Uterus (tissue), 4 donors: ENCODE measurements at places on chromosomes 11 and 22. TPM values are rescaled to one million over a fixed set of nuclear protein-coding genes. Genes with fewer than 3 reads are reported as not detected.

- DNase-seq: no peak
These were observed 338.9 kb upstream of the ANO3 start for GRCh38 chr11:25993016-25993415.

The MAJIN gene
- total RNA-seq: not detected

The SDHAF2 gene
- 26.7 TPM for total RNA-seq

The PANX3 gene
- not detected for total RNA-seq

- no peak for DNase-seq
These were observed 11.4 kb downstream of the OR10D3 start for GRCh38 chr11:124194293-124195188.

DNA sequence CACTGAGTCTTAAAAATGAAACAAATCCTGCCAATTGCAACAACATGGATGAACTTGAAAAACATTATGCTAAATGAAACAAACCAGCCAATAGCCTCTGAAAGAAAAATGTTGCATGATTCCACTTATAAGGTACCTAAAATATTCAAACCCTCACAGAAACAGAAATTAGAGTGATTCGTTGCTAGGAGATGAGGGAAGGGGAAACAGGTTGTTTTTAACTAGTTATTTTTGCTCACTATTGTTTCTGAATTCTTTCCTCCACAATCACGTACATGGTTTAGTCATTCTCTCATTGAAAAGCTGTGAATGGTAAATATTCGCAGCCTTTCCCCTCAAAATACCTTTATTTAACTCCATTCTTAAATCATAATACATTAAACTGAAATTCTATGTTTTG, 14.0 kb upstream of the TYR start:
- DNase-seq: no peak

The SPDYC gene
- total RNA-seq: not detected

- no peak for DNase-seq
These were observed 216.9 kb downstream of the CTTN start for GRCh38 chr11:70615036-70615875.

DNA sequence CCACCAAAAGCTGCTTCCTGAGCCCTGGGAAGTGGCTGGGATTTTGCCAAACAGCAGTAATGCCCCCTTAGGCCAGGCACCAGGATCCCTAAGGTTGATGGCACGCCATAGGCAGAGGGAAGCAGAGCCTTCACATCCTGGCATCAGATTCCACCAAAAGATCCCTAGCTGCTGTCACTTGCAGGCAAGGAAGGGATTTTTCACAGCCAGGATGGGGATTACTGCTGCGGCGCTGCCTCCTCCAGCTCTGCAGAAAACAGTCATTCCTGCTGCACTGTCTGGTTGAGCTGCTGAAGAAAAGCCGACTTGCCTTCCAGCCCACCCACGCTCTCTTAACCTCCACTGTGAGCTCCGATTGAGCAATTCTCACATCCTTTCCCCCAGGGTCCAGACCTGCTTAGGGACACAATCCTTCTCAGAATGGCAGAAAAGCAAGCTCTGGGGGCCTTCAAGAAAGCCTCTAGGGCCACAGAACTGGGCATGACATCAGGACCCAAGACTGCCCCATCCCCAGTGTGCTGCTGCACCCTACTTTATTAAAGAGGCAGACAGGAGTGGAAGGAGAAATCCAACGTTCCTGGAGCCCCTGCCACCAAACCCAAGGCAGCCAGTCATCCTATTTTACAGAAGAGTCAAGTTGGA, 19.9 kb downstream of the SYN3 start:
- DNase-seq: no peak

GRCh38 chr22:27880778-27881394, 38.2 kb downstream of the PITPNB start:
- DNase-seq: peak; percentile 72

The CNTF gene
- total RNA-seq: 1.2 TPM

DNA sequence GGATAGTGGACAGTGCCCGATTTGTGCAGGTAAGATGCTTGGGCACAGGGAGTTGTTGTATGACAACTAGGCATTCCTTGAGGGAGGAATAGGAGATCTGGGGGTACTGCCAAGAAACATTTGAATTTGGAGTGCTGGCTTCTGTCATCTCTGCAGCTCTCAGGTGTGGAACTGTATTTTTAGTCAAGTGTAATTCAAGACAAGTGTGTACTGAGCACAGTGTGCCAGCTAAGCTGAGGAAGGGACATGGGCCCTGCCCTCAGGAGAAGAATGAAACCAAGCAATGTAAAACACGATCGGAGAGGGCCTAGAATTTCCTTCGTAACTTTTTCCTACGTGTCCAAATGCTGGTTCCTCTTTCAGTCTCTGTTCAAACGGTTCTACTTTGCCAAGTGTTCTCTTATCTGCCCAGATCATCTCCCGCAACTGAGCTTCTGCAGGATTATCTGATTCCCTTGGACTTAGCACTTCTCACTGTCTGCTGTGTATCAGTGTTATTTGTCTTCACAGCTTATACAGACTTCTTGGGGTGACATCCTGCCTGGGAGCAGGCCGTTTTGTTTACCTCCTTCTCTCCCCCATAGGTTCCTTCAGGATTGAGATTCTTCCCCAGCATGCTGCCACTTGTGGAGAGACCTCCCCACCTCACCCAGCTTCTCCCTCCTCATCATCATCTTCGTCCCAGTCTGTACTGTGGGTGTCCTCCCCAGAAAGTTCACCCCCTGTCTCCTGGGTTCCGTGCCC, 27.6 kb downstream of the ART5 start:
- DNase-seq: no peak

DNA sequence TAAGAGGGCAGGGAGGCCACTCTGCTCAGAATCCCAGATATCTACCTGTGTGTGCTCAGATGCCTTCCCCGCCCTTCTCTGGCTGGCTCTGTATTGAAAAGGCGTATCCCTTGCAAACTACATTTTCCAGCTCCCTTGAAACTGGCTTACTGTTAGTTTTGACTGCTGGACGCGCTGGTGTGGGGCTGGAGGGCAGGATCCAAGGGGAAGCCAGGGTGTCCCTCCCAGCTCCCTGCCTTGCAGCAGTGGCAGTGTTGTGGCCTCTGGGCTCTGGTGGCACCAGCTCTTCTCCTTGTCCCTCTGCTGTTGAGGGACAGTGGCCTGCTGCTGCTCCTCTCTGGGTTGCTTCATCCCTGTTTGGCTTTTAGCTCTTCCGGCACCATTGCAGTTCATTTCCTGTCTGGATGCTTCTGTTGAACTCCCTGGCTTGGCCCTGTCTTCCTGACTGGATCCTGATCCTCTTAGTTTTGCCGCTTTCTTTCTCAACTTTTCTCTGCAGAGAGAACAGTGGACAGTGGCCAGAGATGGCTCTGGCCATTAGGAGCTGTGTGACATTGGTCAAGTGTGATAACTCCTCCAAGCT, 107.1 kb upstream of the PARVA start:
- DNase-seq: no peak

The GDPD4 gene
- not detected for total RNA-seq

DNA sequence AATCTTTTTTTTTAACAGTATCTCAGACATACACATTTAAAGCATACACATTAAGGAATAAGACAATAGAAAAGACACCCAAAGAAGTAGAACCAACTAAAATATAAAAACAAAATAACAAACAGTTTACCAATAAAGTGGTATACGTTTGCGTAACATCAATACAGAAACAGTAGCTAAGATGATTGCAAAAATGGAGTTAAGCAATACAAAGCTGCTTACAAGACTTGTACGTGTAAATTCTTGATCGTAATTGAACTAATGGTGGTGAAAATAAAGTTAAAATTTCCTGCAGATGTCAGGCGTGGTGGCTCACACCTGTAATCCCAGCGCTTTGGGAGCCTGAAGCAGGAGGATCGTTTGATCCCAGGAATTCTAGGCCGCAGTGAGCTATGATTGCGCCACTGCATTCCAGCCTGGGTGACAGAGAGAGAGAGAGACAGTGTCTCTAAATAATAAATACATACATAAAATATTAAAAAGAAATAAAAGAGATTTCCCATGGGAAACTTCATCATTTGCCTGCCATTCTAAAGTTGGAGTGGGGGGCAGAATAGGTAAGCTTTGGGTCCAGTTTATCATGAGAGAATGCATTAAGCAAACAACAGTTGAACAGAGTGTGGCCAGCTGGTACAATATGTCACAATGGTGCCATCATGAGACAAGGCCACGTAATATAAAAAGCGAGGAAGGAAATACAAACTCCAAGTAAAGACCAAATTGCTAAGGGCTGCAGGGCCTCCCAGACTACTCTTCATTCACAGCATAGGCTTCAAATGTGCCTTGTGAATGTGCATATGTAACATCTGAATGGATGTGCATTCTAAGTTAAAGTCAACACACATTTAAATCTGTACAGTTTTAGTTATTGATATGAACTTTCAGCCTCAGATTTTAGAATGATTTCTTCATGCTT, 38.9 kb upstream of the EED start:
- DNase-seq: no peak

- DNase-seq: no peak
These were observed 30.8 kb downstream of the MYH9 start for GRCh38 chr22:36356708-36357624.

The C22orf42 gene
- not detected for total RNA-seq

DNA sequence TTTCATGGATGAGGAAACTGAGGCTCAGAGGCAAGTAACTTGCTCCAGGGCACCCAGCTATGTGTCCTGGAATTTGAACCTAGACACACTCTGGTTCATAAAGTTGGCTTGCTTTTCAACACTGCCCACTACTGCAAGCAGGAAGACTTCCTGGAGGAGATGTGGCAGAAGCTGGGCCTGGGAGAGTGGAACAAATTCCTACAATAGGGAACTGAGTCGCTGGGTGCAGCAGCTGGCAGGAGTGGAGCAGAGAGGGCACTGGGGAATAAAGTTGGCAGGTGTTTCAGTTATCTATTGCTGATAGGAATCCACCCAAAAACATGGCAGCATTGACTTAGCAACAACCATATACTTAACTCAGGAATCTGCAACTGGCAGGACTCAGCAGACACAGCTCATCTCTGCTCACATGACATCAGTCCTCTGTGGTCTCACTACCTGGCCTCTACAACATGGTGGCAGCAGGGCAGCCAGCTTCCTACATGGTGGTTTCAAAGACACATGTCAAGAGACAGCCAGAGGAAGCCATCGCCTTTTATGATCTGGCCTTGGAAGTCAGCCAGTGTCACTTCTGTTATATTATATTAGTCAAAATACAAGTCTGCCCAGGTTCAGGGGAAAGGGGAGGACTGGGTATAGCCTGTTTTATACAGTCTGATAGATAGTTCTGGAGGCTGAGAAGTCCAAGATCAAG, 10.6 kb upstream of the CARD10 start:
- DNase-seq: no peak
